Esophagus muscularis mucosa (tissue), 4 donors: ENCODE measurements at places on chromosomes 16 and 17. TPM values are rescaled to one million over a fixed set of nuclear protein-coding genes. Genes with fewer than 3 reads are reported as not detected.

ASPA gene
- 2.9 TPM for total RNA-seq

CD300A gene
- total RNA-seq = 4.1 TPM

- DNase-seq = no peak
Measured at GRCh38 chr17:59762049-59762823, 54.8 kb downstream of the VMP1 start.

GRCh38 chr17:74935048-74935447 lies 650 bp upstream of the OTOP3 start:
- DNase-seq = no peak

DNA sequence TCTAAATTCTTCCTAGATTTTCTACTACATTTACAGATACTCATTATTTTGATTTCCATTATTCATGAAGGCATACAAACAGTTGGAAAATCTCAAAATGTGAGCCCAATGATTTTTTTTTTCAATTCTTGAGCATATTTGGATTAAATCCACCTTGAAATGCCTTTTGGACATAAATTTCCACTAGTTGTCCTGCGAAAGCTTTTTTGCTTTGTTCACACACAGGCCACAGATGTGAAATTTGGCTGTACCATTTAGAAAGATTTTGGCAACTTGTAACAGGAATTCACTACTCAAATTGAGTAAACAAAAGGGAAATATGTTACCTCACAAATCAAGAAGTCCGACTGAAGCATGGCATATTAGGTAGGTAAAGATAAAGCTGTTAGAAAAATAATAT lies 1631.0 kb downstream of the CDH8 start:
- no peak for DNase-seq
